ENCODE measurements at places on chromosomes 12 and 14. TPM values are rescaled to one million over a fixed set of nuclear protein-coding genes. Genes with fewer than 3 reads are reported as not detected.

The WNT1 gene
- total RNA-seq, result not detected

The POTEM gene
- total RNA-seq, result not detected

The GALNT8 gene
- not detected for total RNA-seq

The LGR5 gene
- 28.0 TPM for total RNA-seq

The TEX52 gene
- 0.34 TPM for total RNA-seq

GRCh38 chr12:84641940-84642545 lies 270.6 kb downstream of the SLC6A15 start:
- no peak overlapping the region for H3K4me3 ChIP-seq
- H3K27ac ChIP-seq, result no peak overlapping the region
- H3K4me1 ChIP-seq, result no peaks in the 10 kb centered on the region
- no peaks in the 10 kb centered on the region for H3K36me3 ChIP-seq

- H3K36me3 ChIP-seq, result peaks cover 2% of the 10 kb centered on the region
- H3K4me3 ChIP-seq, result no peak overlapping the region
- H3K4me1 ChIP-seq, result no peaks in the 10 kb centered on the region
These were observed 66.4 kb downstream of the RFLNA start for GRCh38 chr12:124361074-124361970.

DNA sequence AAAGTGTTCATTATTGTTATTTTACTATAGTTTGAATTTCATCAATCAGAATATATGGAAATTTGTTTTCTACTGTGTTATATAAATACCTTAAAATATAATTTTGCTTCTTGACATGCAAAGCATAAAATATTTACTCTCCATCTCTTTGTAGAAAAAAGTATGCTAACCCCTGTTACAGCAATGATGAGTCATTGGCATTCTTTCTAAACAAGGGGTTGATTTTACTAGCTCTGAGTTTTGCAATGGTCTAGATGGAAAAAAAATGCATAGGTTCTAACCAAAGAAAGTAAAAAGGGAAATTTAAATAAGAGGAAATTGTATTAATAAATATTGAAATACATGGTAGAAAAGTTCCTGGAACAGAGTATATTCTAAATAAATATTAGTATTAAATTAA lies 990.2 kb upstream of the ATXN7L3B start:
- H3K27me3 ChIP-seq, result no peaks in the 10 kb centered on the region
- DNase-seq, result no peak
- no peak overlapping the region for H3K27ac ChIP-seq
- no peaks in the 10 kb centered on the region for H3K36me3 ChIP-seq
- no peaks in the 10 kb centered on the region for H3K4me1 ChIP-seq
- no peak overlapping the region for H3K4me3 ChIP-seq

- no peak overlapping the region for H3K27ac ChIP-seq
- H3K4me3 ChIP-seq, result no peak overlapping the region
- no peaks in the 10 kb centered on the region for H3K36me3 ChIP-seq
These were observed 196.3 kb upstream of the PLEKHG7 start for GRCh38 chr12:92506460-92506859.

DNA sequence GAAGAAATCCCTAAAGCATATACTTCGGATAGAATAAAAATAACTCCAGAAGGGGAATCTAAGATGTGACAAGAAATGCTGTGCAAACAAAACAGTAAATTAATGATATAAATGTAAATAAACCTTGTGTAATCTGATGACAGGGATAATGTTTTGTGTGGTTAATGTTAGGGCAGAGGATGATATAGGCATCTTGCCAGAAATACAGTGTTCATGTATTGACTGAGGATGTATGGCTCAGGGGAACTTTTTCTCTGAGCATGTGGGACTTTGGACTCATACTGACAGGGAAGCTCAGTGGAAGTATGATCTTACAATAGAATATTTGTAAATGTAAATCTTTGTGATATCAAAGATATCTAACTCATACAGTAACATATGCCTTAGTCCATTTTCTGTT lies 420.2 kb downstream of the TMTC2 start:
- H3K27ac ChIP-seq, result no peak overlapping the region
- H3K36me3 ChIP-seq, result no peaks in the 10 kb centered on the region
- no peak overlapping the region for H3K4me3 ChIP-seq
- H3K27me3 ChIP-seq, result no peaks in the 10 kb centered on the region
- no peak for DNase-seq
- H3K4me1 ChIP-seq, result no peaks in the 10 kb centered on the region

DNA sequence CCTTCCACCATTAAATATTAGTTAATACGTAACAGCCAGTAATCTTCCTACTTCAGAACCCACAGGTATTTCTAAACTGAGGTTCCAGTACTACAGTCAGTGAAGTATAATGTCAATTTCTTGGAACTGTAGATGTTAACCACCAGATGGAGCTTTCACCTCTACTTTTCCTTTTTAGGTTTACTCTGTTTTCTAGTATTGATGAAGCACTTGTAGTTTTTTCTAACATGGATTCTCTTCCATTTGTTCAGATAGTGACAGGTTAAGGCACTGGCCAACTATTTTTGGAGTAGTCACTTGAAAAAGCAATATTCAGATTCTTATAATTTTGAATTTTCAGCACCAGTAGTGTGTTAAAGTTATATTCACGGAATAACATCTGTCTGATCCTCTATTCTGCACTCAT lies 4.6 kb upstream of the SEC23A start:
- H3K27me3 ChIP-seq, result no peaks in the 10 kb centered on the region
- no peaks in the 10 kb centered on the region for H3K4me1 ChIP-seq
- no peak overlapping the region for H3K27ac ChIP-seq

DNA sequence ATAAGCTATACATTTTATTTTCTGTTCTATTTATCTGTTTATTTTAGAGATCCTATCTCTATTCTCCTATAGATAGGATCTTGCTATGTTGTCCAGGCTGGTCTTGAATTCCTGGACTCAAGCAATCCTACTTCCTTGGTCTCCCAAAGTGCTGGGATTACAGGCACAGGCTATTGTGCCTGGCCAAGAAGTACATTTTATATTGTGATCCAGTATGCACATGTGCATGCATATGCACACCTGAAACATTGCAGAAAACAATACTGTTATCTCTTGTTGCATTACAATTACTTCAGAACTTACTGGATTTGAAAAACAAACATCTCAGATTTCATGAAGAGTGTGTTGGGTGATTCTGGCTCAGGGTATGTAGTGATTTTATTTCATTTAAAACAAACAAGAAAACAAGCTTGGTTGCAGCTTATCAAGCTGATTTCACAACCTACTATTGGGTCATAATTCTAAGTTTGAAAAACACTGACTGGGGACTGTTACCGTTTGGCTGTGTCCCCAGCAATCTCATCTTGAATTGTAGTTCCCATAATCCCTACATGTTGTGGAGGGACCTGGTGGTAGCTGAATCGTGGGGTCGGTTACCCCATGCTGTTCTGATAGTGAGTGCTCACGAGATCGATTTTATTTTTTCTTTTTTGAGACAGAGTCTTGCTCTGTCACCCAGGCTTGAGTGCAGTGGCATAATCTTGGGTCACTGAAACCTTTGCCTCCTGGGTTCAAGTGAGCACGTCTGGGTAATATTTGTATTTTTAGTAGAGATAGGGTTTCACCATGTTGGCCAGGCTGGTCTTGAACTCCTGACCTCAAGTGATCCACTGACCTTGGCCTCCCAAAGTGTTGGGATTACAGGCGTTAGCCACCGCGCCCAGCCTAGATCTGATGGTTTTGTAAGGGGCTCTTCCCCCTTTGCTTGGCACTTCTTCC lies 31.3 kb downstream of the ERC1 start:
- no peaks in the 10 kb centered on the region for H3K36me3 ChIP-seq
- no peaks in the 10 kb centered on the region for H3K4me1 ChIP-seq
- no peak for DNase-seq
- H3K27ac ChIP-seq, result no peak overlapping the region
- H3K27me3 ChIP-seq, result no peaks in the 10 kb centered on the region

- no peak for DNase-seq
- H3K4me3 ChIP-seq, result no peak overlapping the region
These were observed 24.6 kb upstream of the TRIM9 start for GRCh38 chr14:51119411-51120051.

- DNase-seq, result no peak
- H3K27ac ChIP-seq, result no peak overlapping the region
- H3K36me3 ChIP-seq, result no peaks in the 10 kb centered on the region
- peaks cover 1% of the 10 kb centered on the region for H3K4me1 ChIP-seq
- no peaks in the 10 kb centered on the region for H3K27me3 ChIP-seq
These were observed 60.8 kb upstream of the EVL start for GRCh38 chr14:100004392-100004791.

DNA sequence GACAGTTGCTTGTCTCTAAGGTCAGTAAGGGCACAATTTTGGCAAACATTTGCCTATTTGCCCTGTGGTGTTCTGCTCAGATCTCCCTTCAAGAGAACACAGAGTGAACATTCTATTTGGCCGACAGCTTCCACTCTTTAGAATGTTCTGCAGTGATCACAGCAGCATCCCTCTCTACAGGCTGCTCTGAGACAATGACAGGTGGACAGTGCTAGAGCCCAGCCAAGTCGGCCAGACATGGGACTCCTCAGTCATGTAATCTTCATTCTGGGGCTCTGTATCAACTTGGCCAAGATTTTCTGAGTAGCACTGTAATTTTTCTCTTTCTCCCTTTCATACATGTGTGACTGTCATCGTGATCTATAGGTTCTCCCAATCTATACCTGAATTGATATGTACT lies 34.8 kb downstream of the TIMELESS start:
- H3K4me3 ChIP-seq, result no peak overlapping the region
- H3K36me3 ChIP-seq, result peaks cover 2% of the 10 kb centered on the region
- no peak overlapping the region for H3K27ac ChIP-seq
- no peak for DNase-seq
- no peaks in the 10 kb centered on the region for H3K4me1 ChIP-seq

DNA sequence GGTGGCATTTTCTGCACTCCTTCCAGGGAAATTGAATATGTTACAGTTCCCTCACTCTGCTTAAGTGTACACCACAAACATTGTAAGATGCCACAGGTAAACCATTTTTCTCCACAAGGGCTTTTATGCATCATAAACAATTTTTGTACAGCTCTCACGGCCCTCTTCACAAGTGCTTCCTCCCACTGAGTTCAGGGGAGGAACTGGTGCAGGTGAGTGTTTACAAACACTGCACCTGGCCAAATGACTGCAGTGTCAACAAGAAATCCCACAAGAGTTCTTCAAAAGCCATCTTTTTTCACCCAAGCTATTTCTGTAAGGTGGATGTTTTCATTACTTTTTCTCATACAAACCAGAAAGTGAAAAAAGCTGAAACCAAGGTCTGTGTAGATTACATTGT lies 973.2 kb downstream of the AACS start:
- no peaks in the 10 kb centered on the region for H3K36me3 ChIP-seq
- no peak overlapping the region for H3K27ac ChIP-seq
- H3K4me1 ChIP-seq, result peaks cover 25% of the 10 kb centered on the region
- DNase-seq, result no peak
- H3K27me3 ChIP-seq, result no peaks in the 10 kb centered on the region

GRCh38 chr14:98754343-98755020 lies 517.5 kb downstream of the BCL11B start:
- no peaks in the 10 kb centered on the region for H3K4me1 ChIP-seq
- no peak overlapping the region for H3K27ac ChIP-seq
- DNase-seq, result no peak

- H3K27me3 ChIP-seq, result no peaks in the 10 kb centered on the region
- H3K4me3 ChIP-seq, result no peak overlapping the region
- H3K27ac ChIP-seq, result no peak overlapping the region
- no peaks in the 10 kb centered on the region for H3K4me1 ChIP-seq
These were observed 88.5 kb downstream of the GPR135 start for GRCh38 chr14:59376686-59377085.

- no peaks in the 10 kb centered on the region for H3K36me3 ChIP-seq
- H3K27me3 ChIP-seq, result no peaks in the 10 kb centered on the region
- no peaks in the 10 kb centered on the region for H3K4me1 ChIP-seq
- no peak for DNase-seq
- H3K27ac ChIP-seq, result no peak overlapping the region
These were observed 42.5 kb upstream of the PPP1CC start for GRCh38 chr12:110785240-110785639.

- no peak for DNase-seq
- H3K27ac ChIP-seq, result no peak overlapping the region
- H3K27me3 ChIP-seq, result no peaks in the 10 kb centered on the region
- H3K36me3 ChIP-seq, result no peaks in the 10 kb centered on the region
These were observed 24.1 kb downstream of the DUSP16 start for GRCh38 chr12:12538535-12538934.

GRCh38 chr12:70576341-70577282 lies 60.6 kb downstream of the PTPRB start:
- no peaks in the 10 kb centered on the region for H3K36me3 ChIP-seq
- H3K4me3 ChIP-seq, result no peak overlapping the region
- H3K27me3 ChIP-seq, result no peaks in the 10 kb centered on the region
- no peak for DNase-seq

GRCh38 chr12:122195405-122195804 lies 8.1 kb upstream of the B3GNT4 start:
- no peak for DNase-seq
- H3K27ac ChIP-seq, result no peak overlapping the region
- no peaks in the 10 kb centered on the region for H3K27me3 ChIP-seq
- H3K36me3 ChIP-seq, result no peaks in the 10 kb centered on the region
- no peak overlapping the region for H3K4me3 ChIP-seq

GRCh38 chr12:46763230-46763629 lies 62.6 kb downstream of the SLC38A4 start:
- no peak overlapping the region for H3K4me3 ChIP-seq
- no peak for DNase-seq
- H3K4me1 ChIP-seq, result no peaks in the 10 kb centered on the region
- no peaks in the 10 kb centered on the region for H3K36me3 ChIP-seq
- no peaks in the 10 kb centered on the region for H3K27me3 ChIP-seq

DNA sequence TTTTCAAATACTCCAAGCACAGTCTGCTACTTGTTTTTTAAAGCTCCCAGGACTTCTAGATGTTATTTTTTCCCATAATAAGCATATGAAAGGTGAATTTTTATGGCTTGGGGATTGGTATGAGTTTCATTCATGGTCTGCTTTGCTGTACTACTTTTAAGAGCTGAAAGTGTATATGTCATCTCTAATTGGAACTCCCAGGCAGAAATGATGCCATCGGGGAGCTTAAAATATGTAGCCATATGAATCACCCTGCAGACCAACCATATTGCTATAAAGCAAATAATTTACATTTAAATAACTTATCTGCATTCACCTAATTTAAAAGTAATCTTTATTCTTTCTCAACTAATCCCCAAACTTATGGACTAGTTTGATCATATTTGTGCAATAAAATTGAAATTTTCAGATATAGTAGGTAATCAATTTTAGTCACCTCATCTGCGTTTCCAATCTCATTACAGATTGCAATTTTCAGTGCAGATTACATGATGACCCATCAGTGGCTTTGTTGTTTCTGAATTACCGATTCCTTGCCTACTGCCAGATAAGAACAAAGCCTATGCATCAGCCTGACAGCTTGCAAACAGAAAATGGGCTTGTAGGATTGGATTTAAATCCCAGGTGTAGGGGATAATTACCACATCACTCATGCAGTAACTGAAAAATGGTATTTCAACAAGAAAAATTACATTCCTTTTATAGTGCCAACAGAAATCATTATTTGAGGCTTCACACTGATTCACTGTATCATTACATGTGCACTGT lies 689.4 kb downstream of the NOVA1 start:
- no peak overlapping the region for H3K27ac ChIP-seq
- H3K27me3 ChIP-seq, result 0 out of 2 replicates have a peak, but pooled peaks cover 1% of the 10 kb centered on the region
- H3K36me3 ChIP-seq, result no peaks in the 10 kb centered on the region
- H3K4me1 ChIP-seq, result no peaks in the 10 kb centered on the region
- no peak overlapping the region for H3K4me3 ChIP-seq
- DNase-seq, result no peak

- DNase-seq, result no peak
- H3K4me1 ChIP-seq, result no peaks in the 10 kb centered on the region
- no peaks in the 10 kb centered on the region for H3K36me3 ChIP-seq
- no peak overlapping the region for H3K27ac ChIP-seq
These were observed 42.4 kb downstream of the TTLL5 start for GRCh38 chr14:75703467-75703866.
